ENCODE measurements at places on chromosomes 11 and 22.

- DNase-seq: no peak
These were observed at the start of gene DDX25 for GRCh38 chr11:125903711-125904659. DDX25 (plus strand) TSS chr11:125904508; CDS start chr11:125904518, 10 bp downstream.

DNA sequence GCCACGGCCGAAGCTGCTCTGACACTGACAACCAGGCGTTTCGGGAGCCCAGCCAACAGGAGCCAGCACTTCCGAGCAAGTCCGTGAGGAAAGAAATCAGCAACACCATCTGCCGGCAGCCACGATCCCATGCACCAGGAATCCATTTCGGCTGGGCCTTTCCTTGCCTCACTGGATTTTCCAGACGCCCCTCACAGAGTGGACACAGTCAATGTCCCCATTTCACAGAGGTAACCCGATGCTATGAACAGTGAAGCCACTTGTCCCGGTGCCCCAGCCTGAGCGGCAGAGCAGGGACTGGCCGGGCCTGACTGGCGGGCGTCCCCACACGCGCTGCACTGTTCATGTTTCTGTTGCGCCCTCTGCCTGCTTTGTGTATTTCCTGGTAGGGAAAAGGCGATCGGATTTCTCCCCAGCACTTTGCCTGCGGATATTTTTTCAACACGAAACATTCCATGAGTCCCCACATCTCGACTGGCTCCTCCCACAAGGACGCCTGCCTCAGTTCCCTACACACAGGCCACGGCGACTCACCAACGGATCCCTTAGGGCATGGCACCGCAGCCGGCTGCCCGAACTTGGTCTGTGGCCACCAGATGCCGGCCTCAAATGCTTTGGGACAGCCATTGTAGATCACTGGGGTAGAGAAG, 55.3 kb downstream of the TRMU start:
- DNase-seq: no peak

DNA sequence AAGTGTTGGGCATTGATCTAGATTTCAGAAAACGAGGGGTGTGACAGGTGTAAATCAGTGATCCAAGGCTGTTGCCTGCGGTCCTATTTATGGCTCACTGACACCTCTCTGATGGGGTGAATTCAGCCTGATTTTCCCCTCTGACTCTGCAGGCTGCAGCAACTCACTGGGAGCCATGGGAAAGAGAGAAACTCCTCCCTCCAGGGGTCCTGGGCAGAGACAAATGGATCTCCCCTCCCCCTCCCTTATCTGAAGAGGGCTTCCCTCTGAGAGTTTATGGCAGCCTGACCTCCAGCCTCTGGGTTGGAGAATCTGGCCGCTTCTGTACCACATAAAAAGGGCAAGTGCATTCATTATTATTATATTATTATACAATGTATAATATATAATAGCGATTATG, 1.8 kb upstream of the PKNOX2 start:
- DNase-seq: no peak

GRCh38 chr11:7578276-7578955, 64.6 kb downstream of the PPFIBP2 start:
- DNase-seq: no peak

DNA sequence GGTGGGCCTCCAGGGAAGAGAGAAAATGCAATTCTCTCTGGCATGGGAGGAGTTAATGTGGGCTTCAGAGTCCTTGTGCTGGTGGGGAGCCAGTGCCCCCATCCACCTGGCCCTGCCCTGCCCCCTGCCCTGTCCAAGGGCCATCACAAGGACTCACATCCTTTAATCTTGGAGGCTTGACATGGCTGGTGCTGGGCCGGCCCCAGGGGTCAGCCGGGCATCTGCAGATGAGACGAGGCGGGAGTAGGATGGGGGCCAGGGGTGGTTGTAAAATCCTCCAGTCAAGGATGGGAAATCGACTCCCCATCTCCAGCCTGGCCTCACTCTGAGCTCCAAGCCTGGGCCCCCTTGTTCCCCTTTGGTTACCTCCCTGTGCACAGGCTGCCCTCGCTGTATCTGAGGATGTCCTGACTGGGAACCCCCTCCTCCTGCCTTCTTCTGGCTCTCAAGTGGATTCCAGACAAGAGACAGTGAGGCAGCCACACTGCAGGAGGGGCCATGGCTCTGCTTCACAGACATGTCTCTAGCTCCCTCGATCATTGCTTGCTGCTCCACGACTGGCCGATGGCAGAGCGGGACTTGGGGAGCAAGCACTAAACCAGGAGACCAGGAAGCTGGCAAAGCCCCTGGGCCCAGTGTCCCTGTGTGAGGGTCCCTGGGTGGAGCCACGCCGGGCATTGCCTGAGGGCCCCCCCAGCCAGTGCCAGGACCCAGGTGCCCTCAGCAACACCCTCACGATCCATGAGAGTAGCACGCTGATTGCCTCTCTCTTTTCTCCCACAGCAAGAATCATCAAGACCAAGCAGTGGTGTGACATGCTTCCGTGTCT, 1120.5 kb downstream of the BRD1 start:
- no peak for DNase-seq

- DNase-seq: no peak
These were observed 90.3 kb downstream of the BLID start for GRCh38 chr11:122025757-122026156.

GRCh38 chr11:106581399-106581798, 436.9 kb downstream of the GUCY1A2 start:
- no peak for DNase-seq

GRCh38 chr11:93719310-93719709, 22.0 kb downstream of the TAF1D start:
- no peak for DNase-seq

DNA sequence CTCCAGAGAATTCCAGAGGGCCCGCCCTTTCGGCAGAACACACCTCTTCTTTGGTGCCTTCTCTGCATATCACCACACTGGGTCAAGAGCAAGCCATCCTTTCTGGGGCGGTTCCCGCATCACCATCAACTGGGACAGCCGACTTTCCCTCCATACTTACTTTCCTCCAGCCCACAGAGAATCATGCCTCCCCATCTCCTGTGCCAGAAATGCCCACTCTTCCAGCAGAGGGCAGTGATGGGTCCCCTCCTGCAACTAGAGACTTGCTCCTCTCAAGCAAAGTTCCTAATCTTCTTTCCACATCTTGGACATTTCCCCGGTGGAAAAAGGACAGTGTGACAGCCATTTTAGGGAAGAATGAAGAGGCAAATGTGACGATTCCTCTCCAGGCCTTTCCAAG, 157.7 kb downstream of the C11orf91 start:
- no peak for DNase-seq

DNA sequence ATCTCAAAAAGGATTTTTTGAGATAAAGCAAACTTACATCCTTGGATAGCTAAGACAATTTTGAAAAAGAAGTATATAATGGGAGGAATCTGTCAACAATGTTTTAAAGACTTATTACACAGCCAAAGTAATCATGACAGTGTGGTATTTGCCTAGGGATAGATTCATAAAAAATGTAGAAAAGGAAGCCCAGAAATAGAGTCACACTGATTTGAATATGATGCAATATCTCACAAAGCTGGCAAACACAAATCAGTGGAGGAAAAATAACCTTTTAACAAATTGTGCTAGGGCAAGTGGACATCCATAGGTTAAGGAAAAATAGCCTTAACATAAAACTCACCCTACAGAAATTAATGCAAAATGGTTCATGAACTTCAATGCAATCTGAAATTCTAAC, 6.0 kb downstream of the XKR3 start:
- DNase-seq: no peak

DNA sequence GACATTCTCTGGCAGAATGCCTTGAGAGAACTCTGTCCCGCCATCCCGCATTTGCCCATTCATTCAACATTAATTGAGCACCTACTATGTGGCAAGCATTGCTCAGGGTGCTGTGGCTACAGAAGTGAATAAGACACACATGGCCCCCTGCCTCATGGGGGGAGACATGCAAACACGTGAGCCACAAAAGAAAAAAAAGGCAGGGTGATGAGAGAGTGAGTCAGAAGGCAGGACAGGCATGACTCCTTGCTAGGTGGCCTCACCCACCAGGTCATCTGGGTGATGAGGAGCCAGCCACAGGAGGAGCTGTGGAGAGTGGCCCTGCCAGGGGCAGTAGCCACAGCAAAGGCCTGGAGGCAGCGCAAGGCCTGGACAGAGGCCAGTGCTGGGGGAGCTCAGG, 4.9 kb downstream of the CHRM4 start:
- DNase-seq: no peak

DNA sequence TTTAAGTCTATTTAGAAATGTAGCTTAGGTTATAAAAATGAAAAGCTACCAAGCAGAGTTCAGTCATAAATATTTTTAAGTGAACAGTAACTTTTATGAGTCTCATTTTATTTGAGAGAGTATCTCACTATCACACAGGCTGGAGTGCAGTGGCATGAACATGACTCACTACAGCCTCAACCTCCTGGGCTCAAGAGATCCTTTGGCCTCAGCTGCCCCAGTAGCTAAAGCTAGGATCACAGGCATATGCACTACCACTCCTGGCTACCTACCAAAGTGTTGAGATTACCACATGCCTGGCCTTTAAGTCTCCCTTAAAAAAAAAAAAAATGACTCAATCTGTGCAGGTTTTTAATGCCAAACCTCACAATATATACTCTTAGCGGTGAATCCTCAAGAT, 34.7 kb upstream of the CLNS1A start:
- no peak for DNase-seq

- DNase-seq: no peak
These were observed 217.9 kb downstream of the DSCAML1 start for GRCh38 chr11:117579161-117579560.

- no peak for DNase-seq
These were observed 1.8 kb downstream of the BET1L start for GRCh38 chr11:205221-206001.

GRCh38 chr11:60912851-60913528, 968 bp upstream of the TMEM109 start:
- DNase-seq: no peak

- no peak for DNase-seq
These were observed 21.4 kb upstream of the PANX2 start for GRCh38 chr22:50148991-50149721.

GRCh38 chr11:66151273-66151672, 81.2 kb downstream of the PACS1 start:
- no peak for DNase-seq

DNA sequence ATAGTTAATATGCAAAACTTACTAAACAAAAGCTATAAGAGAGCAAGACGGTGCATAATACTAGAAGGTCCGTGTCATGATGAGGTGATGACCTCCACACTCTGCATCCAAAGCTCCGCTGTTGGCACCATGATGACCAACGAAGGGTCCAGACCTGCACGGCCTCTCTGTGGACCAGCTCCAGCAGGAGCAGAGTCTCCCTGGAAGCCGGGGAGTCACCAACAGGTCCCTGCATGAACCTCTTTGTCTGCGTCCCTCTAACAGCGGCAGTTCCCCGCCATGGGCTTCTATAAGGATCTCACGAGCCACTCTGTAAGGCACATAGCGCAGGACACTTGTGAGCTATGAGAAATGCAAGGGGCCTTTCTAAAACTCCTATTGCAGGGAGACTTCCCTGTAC, 517.3 kb downstream of the BRD1 start:
- no peak for DNase-seq

GRCh38 chr11:101706541-101706940, 122.7 kb upstream of the TRPC6 start:
- no peak for DNase-seq

- DNase-seq: no peak
These were observed 233.5 kb upstream of the E2F8 start for GRCh38 chr11:19474211-19474610.

DNA sequence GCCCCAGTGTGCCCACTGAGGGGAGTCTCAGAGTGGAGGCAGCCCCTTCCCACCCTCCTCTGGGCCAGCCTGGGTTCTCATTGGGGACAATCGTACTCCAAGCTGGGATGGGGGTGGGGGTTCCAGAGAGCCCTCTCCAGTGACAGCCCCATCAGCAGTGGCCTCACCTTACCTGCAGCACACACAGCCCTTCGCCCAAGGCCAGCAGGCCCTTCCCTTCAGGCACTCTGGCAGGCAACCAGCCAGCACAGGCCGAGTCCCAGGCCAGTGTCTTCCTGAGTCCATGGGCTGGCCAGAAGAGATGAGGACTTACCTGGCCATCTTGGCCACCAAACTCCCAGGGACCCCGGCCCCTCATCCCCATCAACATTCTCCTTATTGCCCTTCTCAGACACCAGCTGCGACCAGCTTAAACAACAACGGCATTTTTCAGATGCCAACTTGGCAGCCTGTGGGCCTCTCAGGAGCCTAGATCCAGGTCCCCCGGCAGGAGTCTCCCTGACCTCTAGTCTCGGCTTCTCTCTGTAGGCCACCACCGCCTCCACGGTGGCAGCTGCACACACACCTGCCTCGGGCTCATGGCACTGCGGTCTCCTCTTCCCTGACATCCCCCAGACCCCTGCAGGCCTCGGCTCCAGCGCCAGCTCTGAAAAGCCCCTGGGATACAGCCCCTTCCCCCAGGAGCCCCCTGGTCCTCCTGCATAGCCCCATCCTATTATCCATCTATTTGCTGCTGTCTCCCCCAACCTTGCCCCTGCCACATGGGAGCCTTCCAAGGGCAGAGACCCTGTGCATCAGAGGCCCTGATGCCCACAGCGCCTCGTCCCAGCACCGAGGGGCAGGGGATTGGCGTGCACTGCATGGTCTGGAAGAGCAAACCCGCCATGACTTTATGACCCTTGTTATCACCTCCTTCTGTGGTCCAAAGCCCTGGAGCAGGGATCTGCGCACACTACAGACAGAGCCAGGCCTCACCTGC, 111.2 kb upstream of the FGF3 start:
- no peak for DNase-seq

- DNase-seq: no peak
These were observed 86.4 kb downstream of the CDKN1C start for GRCh38 chr11:2798951-2799761.

DNA sequence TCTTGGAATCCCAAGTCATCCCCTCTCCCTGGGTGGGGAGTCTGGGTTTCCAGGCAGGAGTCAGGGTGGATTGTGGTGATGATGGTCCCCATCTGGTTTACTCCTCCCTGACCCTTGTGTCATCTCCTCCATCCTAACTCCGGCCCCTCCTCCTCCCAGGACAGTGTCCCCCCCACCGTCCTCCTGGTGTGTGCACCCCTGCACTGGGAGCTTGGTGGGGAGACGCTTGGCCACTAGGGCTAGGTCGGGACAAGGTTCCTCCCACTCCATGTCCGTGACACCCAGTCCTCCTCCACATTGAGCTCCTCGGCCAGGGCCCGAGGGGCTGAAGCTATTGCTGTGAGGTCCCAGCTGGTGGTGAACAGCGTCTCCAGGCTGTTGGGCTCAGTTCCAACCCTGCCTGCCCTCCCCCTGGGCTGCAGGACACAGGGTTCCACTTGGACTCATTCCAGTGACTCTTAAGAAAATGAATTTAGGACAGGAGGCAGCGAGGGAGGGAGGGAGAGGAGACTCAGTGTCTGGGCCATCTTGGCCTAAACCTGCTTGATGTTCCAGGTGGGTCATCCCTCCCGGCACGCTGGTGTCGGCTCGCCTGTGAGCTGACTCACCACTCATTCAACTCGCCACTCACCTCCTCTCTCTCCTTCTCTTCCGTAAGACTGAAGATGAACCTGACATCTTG, 433.2 kb downstream of the TBC1D22A start:
- no peak for DNase-seq
